ENCODE measurements at places on chromosomes 13 and 19.

DNA sequence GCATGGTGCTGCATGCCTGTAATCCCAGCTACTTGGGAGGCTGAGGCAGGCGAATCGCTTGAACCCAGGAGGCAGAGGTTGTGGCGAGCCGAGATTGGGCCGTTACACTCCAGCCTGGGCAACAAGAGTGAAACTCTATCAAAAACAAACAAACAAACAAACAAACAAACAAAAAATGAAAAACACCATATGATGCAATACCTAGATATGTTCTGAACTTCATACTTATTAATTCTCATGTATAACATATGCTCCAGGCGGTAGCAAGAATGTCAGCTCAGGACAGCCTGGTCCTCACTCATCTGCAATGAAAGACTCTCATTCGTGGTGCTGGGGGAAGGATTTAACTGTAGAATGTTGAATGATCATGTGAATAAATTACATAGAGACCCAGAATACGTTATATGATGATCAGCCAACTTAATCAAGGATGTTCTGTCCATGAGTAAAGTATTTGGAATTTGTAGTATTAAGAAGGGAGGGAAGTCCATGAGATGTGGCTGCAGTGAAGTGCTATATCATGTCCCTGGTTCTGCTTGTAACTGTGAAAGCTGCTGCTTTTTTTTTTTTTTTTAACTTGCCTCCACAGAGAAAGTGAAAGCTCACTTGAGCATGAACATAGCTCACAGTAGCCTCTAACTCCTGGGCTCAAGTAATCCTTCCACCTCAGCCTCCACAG lies 206.8 kb downstream of the UQCRFS1 start:
- no peak for DNase-seq

DNA sequence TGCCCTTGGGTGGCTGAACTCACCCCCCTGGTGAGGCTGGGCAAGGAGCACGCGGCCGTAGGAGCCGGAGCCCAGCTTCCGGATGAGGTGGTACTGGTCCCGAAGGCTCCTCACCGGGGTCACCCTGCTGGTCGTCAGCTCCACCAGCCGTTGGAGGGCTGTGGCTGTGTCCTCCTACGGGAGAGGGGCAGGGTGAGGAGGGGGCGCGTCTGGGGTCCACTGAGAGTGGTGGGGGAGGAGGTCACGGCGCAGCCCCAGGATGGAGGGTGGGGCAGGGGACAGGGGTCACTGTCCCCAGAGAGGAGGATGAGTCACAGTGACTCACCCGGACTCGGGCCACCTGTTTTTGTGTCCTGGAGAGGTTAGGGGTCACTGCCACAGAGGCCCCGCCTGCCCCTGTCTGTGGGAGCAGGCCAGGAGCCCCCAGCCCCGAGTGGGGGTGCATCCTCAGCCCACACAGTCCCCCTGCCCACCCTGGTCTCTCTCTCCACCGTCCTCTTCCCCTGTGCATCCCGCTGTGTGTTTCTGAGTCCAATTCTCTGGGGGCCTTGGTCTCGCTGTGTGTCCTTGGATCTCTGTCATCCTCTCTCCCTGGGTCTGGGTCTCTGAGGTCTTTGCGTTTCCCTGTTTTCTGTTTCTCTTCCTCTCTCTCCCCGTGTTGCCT lies 435 bp downstream of the SBK3 start:
- no peak for DNase-seq

DNA sequence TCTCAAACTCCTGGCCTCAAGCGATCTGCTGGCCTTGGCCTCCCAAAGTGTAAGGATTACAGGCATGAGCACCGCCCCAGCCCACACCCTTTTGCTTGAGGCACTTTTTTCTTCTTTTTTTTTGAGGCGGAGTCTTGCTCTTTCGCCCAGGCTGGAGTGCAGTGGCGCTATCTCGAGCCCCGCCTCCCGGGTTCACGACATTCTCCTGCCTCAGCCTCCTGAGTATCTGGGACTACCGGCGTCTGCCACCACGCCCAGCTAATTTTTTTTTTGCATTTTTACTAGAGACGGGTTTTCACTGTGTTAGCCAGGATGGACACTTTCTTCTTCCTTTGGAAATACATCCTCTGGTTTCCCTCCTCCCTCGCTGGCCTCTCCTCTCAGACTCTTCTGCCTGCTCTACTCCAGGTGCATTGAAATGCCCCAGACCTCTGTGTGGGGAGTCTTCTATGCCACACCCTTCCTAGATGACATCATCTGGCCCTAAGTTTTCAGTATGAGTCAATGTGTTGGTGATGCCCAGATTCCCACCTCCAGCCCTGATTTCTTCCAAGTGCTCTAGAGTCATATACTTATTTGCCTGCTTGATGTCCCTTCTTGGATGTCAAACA lies 20.7 kb upstream of the TPT1 start:
- DNase-seq, result no peak

- no peak for DNase-seq
These were observed 886 bp downstream of the MFSD12 start for GRCh38 chr19:3556423-3556977.

DNA sequence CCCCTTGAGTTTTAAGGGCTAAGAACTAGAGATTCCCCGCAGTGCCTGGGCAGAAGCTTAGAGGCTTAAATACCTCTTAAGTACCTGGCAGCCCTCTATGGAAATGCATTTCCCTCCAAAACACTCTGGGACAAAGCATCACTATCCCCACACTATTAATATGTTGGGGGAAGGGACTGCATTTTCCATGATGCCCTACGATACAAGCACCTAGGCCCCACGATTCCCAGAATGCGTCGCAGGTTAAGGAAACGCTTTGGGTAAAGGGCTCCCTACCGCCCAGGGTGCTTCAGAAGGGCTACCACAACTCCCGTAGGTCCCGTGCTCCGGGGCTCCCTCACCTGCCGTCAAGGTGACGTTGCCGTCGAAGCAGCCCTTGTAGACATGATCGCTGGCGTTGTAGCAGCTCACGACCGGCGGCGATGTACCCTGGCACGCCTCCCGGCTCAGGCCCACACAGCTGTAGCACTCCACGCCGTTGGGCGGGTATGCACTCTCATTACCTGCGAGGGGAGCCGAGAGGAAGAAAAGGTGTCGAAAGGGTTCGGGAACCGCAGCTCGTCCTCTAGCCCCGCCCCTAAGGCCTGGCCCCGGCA lies 2.5 kb downstream of the LYPD3 start:
- no peak for DNase-seq

DNA sequence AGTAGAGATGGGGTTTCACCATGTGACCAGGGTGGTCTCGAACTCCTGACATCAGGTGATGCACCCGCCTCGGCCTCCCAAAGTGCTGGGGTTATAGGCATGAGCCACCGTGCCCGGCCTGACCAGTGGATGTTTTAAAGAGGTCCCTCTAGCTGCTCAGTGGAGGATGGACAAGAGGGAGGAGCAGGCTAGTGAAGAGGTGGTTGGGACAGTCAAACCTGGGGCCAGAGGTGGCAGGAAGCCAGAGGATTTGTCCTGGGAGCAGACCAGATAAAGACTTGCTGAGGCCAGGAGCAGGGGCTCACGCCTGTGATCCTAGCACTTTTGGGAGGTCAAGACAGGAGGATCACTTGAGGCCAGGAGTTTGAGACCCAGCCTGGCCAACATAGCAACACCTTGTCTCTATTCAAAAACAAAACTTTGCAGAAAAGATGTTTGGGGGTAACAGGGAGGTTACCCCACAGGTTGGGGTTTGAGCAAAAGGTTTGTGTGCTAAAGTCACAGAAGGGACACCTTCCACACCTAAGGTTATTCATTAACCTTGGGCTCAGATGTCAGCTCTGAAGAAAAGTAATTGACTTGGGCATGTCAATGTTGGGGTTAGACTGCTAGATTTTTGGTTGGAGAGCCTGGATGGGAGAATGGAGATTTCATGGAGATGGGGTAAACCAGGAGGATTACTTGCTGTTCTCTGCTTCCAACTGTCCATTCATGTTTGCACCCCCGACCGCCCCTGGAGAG lies 9.0 kb downstream of the BCAM start:
- no peak for DNase-seq

DNA sequence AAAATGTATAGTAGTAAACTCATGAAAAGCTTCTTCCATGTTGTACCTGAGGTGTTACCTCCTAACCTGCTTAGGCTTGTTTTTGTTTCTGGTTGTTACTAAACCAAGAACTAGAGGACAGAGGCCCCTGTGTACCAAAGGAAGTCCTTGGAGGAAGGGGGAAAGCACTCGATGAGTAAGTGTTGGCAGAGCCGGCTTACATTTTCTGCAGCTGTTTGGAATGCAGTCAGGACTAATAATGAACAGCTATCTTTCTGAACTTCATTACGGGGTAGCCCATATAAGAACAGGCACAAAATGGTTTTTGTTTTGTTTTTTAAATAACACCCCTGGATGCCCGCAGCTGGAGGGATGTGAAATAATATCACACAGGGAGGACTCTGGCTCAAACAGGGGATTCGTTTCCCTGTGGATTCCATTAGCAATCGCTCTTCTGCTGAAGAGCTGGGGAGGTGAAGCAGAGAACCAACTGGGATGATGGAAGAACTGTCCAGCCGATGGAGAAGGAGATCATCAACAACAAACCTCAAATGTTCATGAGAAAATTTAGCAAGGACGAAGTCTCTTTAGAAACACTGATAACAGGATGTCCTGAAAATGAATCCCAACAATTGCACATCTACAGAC lies 214.2 kb upstream of the MAB21L1 start:
- no peak for DNase-seq

- no peak for DNase-seq
These were observed 8.6 kb downstream of the KDM4B start for GRCh38 chr19:4977299-4978174.

GRCh38 chr13:108984251-108984920 lies 355.0 kb downstream of the MYO16 start:
- no peak for DNase-seq

GRCh38 chr13:41383386-41383785 lies 72.3 kb downstream of the NAA16 start:
- DNase-seq, result no peak

- no peak for DNase-seq
These were observed 7.7 kb downstream of the N4BP2L2 start for GRCh38 chr13:32530841-32531253.

DNA sequence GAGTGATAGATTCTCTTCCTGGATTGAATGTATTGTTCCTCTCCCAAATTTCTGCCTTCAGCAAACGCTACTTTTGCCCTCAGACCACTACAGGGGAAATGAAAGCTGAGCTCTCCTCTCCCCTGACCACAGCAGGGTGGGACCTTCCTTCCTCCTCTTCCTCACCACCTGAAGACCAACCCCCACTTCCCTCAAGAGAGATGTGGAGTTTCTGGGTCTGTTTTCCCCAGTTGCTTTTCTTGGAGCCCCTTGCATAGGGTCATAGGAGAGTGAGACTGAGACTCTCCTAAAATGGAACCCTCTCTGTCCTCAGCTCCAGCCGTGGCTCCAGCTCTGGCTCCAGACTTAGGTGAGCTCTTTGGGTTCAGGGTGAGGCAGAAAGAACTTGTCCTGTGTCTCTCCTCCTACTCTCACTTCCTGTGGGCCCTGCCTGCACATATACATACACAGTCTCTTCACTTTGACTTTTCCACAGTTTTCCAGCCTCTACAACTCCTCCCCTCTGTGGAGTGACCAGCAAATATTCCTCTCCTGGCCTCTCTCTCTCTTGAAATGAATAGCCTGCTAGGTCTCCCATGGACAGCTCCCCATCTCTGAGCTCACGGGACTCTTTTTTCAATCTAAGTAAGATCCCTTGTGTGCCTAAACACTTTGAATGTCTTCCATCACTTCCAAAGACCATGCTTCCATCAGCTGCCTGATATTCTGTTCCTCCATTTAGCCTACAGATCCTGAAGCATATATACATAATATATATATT lies 19.2 kb upstream of the ZNF175 start:
- DNase-seq, result no peak

- no peak for DNase-seq
These were observed 5.4 kb upstream of the PLAUR start for GRCh38 chr19:43675269-43675879.

GRCh38 chr13:104993708-104994107 lies 1541.8 kb downstream of the EFNB2 start:
- no peak for DNase-seq

Measured in endothelial cell (in vitro differentiated cells).